NCI-H748 treated with DMSO at 0.1 percent for 48 hours (cell line): ENCODE measurements at places on chromosomes 3 and 15.

- DNase-seq, result no peak
Observed at GRCh38 chr3:53114412-53115074, 15.7 kb downstream of the RFT1 start.

GRCh38 chr3:133103706-133104105 lies 65.5 kb downstream of the TMEM108 start:
- no peak for DNase-seq

- no peak for DNase-seq
Observed at GRCh38 chr15:51060030-51060673, 34.6 kb downstream of the TNFAIP8L3 start.

DNA sequence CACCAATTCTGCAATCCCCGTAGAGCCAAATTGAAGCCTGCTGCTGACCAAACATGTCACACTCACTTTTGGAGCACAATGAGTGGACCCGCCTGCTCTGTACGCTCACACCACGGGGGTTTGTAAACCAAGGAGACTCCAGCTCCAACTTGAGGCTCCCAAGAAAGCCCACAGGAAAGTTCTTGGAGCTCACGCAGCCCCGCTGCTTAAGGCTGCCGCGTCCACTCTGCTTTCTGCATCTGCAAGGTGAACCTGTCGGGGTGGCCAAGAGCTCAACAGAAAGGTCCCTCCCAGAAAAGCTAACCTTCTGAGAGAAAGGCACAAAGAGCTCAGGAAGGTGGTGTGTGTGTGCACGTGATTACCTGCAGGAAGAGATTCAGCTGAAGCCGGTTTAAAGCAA lies 94.9 kb downstream of the PCSK6 start:
- DNase-seq, result no peak

GRCh38 chr3:46895204-46895660 lies 17.7 kb downstream of the PTH1R start:
- peak; percentile 2 for DNase-seq

DNA sequence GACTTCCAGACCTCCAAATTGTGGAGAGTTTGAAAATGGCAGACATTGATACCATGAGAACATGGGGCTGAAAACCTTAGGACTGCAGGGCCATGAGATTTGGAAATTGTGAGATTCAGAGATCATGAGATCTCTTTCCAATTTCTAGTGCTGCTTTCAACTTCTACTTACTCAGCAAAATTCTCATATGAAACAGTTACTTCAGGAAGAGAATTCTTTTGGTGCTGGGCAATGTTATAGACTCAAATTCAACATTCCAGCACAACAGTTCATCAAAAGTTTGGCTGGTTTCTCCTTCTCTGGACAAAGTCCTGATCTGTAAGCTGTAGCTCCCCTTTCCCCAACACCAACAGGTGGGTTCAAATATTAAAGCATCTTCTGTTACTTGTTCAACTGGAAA lies 506.9 kb upstream of the NECTIN3 start:
- DNase-seq, result no peak

GRCh38 chr15:73296609-73297353 lies 72.0 kb downstream of the HCN4 start:
- DNase-seq, result no peak

DNA sequence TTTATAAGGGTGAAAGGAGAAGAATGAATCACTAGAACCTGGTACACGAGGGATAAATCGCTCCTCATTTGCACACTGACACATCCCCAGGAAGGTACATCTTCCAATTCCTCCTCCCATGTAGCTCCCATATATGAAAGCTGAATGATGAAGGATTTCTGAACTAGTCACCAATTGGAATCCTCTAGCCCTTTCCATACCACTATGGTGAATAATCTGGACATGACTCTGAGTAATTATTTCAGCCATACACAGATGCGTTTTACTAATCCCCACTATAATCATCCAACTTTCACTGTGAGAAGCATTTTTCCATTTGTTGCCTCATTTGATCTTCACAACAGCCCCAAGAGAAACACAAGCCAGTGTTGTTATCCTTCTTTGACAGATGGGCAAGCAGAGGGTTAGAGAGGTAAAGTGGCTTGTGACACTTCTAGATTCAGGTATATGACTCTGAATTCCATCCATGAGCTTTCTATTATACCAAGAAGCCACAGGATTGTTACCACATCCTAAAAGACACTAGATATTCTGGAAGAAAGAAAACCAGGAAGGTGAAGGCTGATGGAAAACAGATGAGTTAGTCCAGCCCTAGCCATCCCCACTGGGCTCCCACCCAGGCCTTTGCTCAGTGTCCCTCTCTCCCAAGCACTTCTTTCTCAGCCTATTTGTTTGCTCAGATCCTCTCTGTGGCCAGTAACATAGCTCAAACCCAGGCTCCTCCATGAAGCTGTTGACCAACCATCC lies 22.2 kb upstream of the BCL6 start:
- DNase-seq, result no peak

DNA sequence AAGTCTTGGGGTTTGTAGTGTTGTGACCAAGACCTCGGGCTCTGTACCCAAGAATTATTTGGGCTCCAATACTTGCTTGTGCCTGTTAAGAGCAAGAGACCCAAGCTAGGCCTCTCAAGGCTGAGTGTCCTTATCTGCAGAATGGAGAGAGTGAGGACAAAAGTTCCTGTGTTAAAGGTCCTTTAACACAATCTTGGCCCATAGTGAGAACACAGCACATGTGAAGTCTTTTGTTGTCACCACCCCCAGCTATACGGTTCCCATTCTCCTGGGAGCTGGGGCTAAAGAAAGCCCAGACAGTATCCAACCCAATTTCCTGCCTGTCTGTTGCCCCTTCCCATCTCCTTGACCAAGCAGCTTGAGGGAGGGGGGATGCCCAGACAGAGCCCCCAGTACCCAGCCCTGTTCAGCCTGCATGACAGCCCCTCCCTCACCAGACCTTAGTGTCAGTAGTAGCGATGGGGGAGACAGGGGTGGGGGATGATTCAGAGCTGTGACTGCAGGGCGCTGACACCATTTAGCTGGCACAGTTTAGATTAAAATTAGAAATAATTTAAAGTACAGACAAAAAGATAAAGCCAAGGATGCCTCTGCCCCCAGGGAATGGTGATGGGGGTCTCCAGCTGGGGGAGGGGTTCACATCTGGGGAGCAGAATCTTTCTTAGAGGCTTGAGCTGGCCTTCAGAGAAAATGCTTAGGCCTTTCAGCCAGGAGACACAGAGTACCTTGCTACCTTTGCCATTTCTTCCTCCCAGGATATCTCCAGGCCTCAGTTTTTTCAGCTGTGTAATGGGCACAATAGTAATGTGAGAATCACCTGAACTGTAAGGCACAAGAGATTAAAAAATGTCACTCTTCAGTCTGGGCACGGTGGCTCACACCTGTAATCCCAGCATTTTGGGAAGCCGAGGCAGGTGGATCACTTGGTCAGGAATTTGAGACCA lies 2.7 kb downstream of the PRKCD start:
- DNase-seq, result no peak

- no peak for DNase-seq
Observed at GRCh38 chr3:188041193-188041592, 112.8 kb upstream of the LPP start.

DNA sequence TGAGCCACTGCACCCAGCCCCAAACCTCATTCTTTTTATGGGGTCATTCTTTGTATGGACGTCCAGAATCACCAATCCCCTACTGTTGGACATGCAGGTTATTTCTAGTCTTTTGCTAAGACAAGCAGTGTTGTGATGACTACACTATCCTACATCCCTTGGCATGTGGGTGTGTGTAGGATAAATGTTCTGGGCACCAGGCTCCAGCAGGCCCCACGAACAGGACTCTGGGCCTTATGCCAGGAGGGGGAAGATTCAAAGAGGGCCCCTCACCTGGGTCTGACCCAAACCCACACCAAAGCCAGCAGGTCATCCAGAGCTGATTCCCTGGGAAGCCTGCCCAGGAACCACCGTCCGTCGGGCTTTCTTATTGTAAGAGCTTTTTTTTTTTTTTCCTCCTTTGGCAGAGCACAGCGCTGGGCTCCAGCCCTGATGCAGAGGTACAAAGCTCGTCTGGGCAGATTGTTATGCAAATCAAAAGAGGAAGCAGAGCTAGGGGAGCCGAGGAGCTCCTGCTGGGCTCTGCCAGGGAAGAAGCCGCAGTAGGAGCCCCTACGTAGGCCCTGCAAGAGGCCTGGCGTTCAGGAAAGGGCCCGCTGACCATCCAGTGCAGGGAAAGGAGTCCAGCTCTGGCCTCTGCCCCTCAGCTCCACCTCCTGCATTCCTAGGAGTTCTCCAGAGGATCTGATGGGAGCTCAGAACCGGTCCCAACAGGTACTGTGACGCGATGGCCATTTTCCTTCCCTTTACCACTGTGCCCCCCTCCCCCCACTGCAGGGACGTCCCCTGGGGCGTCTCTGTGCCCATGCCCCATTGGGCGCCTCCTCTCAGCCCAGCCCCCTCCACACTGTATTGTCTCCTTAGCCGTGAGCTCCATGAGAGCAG lies 29.0 kb upstream of the FURIN start:
- DNase-seq, result no peak

GRCh38 chr3:73707772-73708171 lies 83.0 kb upstream of the PDZRN3 start:
- DNase-seq, result no peak

GRCh38 chr3:50345586-50346234 lies at the start of gene ZMYND10:
Gene ZMYND10, minus strand, starts transcription at chr3:50345732. Its CDS starts 153 bp downstream, at chr3:50345579.
- peak; percentile 39 for DNase-seq

DNA sequence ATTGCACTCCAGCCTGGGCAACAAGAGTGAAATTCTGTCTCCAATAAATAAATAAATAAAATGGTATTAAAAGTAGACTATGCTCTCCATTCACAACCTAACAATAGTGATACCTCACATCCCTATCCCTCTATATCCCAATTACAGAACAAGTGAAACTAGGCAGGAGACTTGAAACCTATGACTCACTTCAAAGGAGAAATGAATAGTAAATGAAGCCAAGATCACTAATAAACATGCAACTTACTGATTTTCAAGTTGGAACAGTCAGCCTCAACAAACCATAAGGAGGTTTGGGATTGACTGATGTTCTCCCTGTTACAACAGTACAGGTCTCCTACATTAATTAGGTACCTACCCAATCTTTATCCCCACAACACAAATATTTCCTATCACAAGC lies 103.4 kb downstream of the GSK3B start:
- DNase-seq, result no peak

DNA sequence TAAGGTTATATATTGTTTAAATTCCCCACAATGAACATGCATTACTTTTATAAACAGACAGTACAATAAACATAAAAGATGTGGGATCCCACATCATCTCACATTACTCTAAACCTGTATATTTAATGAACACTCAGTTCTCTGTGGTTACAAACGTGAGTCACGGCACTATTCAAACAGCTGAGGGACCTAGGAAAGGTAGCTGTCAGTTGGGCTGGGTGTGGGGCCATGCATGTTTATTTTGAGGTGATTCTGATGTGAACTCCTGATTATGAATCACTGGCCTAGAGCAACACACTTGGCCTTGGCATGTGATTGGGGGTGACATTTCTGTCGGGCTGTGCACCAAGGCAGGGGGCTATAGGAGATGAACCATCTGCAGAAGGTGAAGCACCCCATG lies 147.6 kb upstream of the HACD2 start:
- no peak for DNase-seq

- no peak for DNase-seq
Observed at GRCh38 chr3:160739079-160739478, 17.0 kb upstream of the PPM1L start.

DNA sequence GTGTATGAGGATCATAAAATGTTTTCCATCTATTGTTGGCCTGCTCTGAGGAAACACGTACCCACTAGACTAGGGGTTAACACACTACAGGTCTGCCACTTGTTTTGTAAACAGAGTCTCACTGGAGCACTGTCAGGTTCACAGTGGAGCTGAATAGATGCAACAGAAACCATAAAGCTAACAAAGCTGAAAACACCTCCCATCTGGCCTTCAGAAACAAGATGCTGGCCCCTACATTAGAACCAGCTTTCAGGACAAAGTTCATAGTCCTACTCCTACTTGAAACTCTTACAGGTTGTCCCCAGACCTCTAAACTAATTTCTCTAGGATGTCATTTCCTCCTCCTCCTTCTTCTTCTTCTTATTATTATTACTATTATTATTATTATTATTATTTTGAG lies 42.3 kb downstream of the SNX4 start:
- no peak for DNase-seq

DNA sequence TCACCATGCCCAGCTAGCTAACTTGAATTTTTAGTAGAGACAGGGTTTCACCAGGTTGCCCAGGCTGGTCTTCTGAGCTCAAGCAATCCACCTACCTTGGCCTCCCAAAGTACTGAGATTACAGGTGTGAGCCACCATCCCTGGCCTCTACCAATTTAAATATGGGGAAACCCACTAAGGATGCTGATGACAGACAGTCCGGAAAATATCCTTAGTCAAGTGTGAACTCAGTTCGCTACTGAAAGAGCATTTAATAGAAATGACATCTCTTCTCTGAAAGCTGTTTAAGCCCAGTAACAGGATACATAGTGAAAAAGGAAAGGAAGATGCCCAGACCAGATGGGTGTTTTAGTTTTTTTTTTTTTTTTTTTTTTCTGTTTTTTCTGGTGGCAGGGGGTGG lies 7.7 kb upstream of the GRAMD2A start:
- DNase-seq, result no peak

DNA sequence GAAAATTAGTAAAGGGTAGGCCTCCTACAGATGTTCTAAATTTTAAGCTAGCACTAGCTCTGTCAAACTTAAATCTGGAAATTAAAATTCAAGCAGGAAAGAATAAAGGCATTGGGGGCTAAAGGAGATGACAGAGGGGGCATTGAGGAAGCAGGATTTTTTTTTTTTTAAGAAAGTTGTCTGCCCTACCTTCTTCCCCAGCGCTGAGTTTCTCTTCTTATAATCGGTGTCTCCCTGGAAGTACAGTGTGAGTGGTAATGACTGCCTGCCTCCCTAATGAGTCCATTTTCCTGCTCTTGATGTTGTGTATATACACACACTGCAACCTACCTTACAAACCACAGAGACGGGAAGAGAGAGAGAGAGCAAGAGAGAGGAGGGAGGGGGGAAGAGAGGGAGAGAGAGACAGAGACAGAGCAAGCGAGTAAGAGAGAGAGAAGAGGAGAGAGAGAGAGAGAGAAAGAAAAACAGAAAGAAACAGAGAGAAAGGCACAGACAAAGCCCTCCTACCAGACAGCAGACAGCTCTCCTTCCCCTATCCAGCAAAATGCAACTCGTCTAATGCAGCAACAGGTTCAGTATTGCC lies 47.0 kb downstream of the ZBTB20 start:
- peak; percentile 82 for DNase-seq

DNA sequence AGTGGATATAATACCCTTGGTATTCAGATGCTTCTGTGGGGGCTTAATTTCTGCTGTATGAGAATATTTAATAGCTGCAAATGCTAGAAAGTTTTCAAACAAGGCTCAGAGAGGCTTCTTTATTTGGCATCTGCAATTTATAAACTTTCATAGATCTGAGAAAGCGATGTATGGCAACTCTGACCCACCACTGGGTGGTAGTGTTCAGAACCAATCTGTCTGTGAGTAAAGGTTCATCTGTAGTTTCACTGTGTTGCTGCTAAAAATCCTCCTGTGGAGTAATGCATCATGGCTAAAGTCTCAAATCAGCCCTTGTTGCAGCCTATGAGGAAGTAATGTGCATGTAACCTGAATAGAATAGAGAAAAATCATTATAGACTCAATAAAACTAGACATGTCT lies 47.4 kb downstream of the CLSTN2 start:
- no peak for DNase-seq
